Adrenal gland (tissue), 19 donors: ENCODE measurements at places on chromosomes 2 and 18. TPM values are rescaled to one million over a fixed set of nuclear protein-coding genes. Genes with fewer than 3 reads are reported as not detected.

SPATA3 gene
- not detected for polyA plus RNA-seq

OTOF gene
- 1.1 TPM for polyA plus RNA-seq

VWA3B gene
- 0.16 TPM for polyA plus RNA-seq

IKZF2 gene
- 4.9 TPM for polyA plus RNA-seq

SCYGR4 gene
- not detected for polyA plus RNA-seq

UGP2 gene
- polyA plus RNA-seq: 195 TPM

TEKT4 gene
- polyA plus RNA-seq: not detected

CXCR1 gene
- polyA plus RNA-seq: 0.24 TPM

CASP10 gene
- polyA plus RNA-seq: 2.5 TPM

GPR55 gene
- not detected for polyA plus RNA-seq

PTH2R gene
- 0.11 TPM for polyA plus RNA-seq

IFIH1 gene
- polyA plus RNA-seq: 7.8 TPM

DSC2 gene
- polyA plus RNA-seq: 0.91 TPM

CNRIP1 gene
- 15.5 TPM for polyA plus RNA-seq

ASAP2 gene
- polyA plus RNA-seq: 7.8 TPM

SCLY gene
- 8.6 TPM for polyA plus RNA-seq

PLCL1 gene
- polyA plus RNA-seq: 2.8 TPM

FHOD3 gene
- 55.3 TPM for polyA plus RNA-seq

MBP gene
- 7.6 TPM for polyA plus RNA-seq
